ENCODE measurements at places on chromosomes 4 and X.

GRCh38 chr4:184805462-184806228, 20.1 kb downstream of the ACSL1 start:
- DNase-seq: no peak

DNA sequence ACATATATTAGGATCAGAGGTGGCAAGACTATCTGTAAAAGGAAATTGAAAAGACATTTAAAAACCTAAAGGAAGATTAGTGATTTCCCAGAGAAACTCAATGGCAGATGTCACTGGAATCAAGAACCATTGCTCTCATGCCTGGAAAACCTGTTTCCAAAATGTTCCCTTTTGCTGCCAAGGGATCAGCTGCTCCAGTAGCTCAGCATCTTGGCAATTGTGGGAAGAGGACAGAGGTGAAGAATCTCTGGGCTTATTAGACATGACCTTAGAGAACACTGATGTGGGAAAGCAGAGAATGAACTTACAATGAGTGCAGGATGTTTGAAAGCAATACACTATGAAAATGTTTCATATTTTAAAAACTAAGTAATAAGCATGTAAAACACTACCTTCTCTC, 98.3 kb downstream of the SHROOM3 start:
- no peak for DNase-seq

DNA sequence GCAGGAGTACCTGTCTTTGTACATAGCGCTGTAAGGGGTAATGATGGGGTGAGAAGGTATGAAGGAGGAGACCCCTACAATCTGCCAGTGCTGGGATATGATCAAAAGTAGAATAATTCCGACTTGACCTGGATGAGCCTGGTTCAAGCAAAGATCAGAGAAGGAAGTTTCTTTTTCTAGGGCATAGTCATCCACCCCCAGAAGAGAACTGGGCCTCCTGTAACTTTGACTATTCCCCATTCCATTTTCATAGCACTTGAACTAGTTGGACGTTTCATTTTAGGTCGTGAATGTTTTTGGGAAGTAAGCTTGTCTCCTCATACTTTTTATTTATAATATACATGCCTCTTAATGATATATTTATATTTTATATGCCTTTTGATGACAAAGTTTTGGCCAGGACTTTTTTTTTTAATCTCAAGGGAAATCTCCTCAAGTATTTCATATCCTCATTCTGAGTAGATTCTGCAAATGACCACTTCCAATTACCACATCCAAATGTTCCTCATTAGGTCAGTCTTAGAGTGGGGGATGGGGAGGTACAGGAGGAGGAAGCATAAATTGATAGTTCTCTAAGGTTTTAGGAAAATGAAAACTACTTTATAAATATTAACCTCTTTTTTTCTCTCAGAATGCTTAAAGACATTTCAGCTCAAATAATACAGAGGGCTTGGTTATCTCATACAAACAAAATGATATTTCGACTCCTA, 3.5 kb downstream of the CXorf58 start:
- no peak for DNase-seq

GRCh38 chrX:148914783-148915182, 414.4 kb downstream of the AFF2 start:
- DNase-seq: no peak

DNA sequence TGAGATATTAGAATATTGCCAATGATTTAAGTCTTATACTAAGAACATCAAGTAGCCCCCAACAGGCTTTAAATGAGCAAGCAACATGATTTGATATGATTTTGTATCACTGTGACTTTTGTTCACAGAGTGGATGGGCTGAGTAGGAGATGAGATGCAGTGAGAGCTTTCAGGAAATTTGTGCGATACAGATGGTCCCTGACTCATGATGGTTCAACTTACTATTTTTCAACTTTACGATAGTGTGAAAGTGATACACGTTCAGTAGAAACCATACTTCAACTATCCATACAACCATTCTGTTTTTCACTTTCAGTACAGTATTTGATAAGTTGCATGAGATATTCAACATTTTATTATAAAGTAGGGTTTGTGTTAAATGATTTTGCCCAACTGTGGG, 78.7 kb upstream of the NWD2 start:
- no peak for DNase-seq

- no peak for DNase-seq
These were observed 470.4 kb upstream of the GALNT7 start for GRCh38 chr4:172698256-172698655.

DNA sequence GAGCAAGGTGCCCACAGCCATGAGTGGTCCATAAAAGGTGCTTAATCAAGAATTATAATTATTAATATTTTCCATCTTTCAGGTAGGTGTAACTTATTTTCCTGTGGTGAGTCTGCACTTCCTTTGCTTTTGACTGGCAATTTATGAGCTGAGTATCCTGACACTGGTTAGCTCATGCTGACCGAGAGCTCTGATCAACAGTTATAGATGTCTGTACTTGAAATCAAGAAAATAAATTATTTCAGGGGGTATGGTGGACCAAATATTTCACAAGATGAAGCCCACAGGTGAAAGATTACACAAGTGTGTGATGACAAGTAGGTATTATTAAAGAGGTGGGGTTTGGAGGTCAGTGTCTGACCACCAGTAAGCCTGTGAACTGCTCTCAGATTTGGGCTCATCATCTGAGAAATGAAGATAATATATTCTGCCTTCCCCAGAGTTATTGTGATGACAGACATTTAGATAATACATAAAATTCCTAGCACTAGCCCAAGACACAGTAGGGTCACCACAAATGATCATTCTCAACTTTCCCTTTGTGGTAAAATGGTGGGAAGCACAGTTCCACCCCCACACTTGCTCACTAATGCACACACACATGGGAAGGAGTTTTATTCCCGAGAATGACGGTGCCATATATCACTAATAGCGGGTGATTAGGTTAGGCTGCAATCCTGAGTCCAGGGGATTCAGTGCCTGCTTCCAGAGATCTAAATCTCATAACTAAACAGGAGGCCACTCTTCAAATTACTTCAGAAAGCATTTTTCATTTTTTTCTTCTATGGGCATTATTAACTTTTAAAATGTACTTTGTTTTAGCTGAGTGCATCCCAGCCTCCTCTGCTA, 34.0 kb upstream of the PACRGL start:
- DNase-seq: no peak

- DNase-seq: no peak
These were observed 284.4 kb downstream of the AFF2 start for GRCh38 chrX:148784856-148785255.

DNA sequence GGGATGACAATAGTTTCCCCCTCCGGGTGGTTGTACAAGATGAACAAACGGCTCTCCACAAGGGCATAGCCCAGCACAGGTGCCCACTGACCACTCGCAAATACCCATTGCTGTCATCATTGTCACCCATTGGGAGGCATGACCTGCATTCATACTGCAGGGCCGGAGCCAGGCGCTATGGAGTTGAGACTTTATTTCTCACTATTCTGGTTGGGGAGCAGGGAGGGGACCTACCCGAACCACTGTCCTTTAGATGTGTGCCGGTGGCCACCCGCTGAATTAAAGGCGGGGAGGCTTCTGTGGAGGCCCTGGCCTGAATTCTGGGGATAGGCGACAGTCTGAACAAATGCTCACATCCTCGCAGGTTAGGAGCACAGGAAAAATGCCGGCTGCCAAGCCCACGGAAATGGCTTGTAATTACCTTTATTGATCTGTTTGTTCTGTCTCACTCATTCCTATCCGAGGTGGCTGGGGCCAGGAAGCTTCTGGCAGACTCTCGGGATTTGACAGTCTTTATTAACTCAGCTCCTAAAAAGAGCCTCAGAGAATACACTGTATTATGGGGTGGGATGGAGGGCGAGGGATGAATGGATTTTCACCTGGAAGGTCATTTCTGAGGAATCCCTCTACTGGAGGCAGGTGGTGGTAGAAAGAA, 125.1 kb upstream of the PSAPL1 start:
- no peak for DNase-seq

DNA sequence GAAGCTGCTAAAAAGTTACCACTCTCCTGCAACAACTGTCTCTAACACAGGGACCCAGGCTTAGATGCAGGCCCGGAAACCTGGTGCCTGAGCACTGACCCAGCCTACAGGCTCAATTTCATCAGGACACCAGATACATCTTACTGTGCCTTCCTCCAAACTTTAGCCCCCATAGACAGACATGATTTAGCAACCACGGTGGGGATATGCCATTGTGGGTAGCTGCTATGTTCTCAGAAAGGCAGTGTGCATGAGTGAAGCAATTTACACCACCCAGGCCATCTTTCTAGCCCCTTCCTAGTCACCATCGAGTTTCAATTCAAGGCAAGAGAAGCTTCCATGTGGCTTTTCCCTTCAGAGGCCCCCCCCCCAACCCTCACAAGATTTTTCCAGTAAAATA, 2.7 kb downstream of the HS3ST1 start:
- no peak for DNase-seq

DNA sequence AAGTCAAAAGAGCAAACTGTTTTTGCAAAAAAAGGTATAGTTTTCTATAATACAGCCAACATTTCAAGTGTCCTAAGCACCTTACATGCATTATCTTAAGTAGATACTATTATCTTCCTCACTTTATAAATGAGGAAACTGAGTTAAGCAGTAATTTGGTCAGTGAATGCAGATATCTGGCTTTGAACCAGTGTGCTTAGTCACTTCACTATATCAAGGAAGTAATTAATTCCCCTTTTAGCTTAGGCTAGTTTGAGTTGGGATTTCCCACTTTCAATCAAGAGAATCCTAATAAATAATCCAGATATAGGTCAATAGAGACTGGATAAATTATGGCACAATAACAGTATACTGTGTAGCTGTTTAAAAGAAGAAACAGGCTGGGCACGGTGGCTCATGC, 14.8 kb downstream of the SPINK2 start:
- DNase-seq: no peak

DNA sequence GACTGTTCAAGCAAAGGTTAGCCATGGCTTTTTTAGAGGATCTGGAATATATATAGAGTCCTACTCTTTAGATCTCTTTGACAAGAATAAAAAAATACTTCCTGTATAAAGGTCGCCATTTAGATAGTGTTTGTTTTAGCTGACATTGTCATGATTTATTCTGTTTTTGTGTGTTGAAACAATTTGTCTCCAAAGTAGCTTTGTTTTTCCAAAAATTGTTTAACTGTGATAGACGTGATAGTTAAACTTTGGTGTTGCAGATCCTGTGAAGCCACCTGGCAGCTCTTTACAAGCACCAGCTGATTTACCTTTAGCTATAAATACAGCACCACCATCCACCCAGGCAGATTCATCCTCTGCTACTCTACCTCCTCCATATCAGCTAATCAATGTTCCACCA, 80.3 kb upstream of the SMARCA5 start:
- no peak for DNase-seq

DNA sequence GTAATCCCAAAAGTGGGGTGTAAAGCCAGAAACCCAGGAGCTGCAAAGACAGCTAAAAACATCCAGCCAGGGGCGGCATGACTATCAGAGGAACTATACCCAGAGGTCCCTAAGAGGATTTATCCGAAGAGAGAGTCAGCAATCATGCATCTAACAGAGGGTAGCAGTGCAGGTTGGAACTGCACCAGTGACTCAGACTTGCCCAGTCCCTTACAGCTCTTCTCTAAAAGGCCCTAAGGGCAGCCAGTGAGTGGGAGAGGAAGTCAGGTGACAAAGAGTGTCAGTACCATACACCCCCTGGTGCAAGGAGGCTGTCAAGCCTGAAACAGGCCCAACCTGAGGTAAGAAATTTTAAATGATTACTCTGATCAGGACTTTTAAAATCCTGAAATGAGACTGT, 88.1 kb downstream of the CAMK2D start:
- peak; percentile 22 for DNase-seq

- no peak for DNase-seq
These were observed 20.2 kb upstream of the CTSO start for GRCh38 chr4:155973639-155974475.

DNA sequence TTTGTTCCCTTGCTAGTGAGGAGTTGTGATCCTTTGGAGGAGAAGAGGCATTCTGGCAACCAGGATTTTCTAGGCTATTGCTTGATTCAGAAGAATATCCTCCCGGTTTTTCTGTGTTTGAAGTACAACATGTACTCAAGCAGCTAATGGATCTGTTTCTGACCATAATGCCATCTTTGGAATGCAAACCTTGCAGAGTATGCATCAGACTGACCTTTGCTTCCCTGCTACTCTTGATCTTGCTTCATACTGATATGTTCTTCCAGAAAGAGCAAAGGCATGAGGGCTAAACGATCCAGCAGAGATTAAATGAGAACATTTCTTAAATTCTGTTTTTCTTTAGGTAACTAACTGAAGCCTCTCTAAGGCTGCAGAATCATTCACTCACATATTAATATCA, 265.4 kb upstream of the SLC7A11 start:
- no peak for DNase-seq

- DNase-seq: no peak
These were observed 83.5 kb upstream of the LIMCH1 start for GRCh38 chr4:41454423-41454822.

- no peak for DNase-seq
These were observed 517.7 kb upstream of the GALNT7 start for GRCh38 chr4:172650758-172651530.

- DNase-seq: no peak
These were observed 435.7 kb upstream of the FMR1 start for GRCh38 chrX:147476008-147476407.

- no peak for DNase-seq
These were observed 40.2 kb downstream of the ATP10D start for GRCh38 chr4:47525154-47525819.

- no peak for DNase-seq
These were observed 558.9 kb downstream of the SPOCK3 start for GRCh38 chr4:166675411-166675810.

- no peak for DNase-seq
These were observed 239.7 kb upstream of the PGRMC2 start for GRCh38 chr4:128527351-128527750.

GRCh38 chr4:119100655-119101054, 35.0 kb upstream of the MYOZ2 start:
- DNase-seq: no peak

DNA sequence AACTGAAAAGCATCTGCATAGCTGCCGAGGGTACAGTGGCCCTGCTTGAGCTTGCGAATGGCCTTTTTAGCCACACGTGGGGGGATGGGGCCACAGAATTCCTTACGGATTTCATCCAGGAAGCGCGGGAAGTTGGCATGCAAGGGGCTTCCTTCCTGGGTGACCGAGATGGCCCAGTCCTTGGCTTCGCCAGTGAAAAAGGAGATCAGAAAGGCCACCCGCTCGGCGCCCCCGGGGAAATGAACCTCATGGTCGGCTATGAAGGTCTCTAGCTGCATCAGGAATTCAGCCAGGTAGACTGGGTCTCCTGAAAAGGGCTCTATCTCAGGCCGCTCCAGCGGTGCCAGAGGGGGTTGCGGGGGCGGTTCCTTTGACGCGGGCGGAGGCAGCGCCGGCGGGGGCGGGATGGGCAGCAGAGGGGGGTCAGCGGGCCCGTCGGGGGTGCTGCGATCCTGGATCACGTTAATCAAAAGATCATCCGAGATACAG, 909 bp downstream of the RTL5 start:
- DNase-seq: no peak

- no peak for DNase-seq
These were observed 472.5 kb downstream of the STPG2 start for GRCh38 chr4:97670703-97671269.

- no peak for DNase-seq
These were observed 152.1 kb upstream of the MED14 start for GRCh38 chrX:40887476-40887875.

- DNase-seq: no peak
These were observed 163.2 kb downstream of the PRKX start for GRCh38 chrX:3550160-3550751.

Data from immature natural killer cell (primary cell).